ENCODE measurements at places on chromosomes 13 and 19.

GRCh38 chr19:30871979-30872378 is 477.3 kb downstream of the TSHZ3 start:
- no peak for DNase-seq

- no peak for DNase-seq
These were observed 146.2 kb downstream of the GPC6 start for GRCh38 chr13:93372856-93373255.

- no peak for DNase-seq
These were observed 88.8 kb downstream of the ING1 start for GRCh38 chr13:110802260-110802659.

- DNase-seq, result no peak
These were observed 656.0 kb downstream of the GPC5 start for GRCh38 chr13:92054389-92054788.

GRCh38 chr13:70415136-70415535 is 306.9 kb upstream of the KLHL1 start:
- DNase-seq, result no peak

GRCh38 chr19:12364391-12365235 is 870 bp downstream of the ZNF442 start:
- DNase-seq, result no peak

DNA sequence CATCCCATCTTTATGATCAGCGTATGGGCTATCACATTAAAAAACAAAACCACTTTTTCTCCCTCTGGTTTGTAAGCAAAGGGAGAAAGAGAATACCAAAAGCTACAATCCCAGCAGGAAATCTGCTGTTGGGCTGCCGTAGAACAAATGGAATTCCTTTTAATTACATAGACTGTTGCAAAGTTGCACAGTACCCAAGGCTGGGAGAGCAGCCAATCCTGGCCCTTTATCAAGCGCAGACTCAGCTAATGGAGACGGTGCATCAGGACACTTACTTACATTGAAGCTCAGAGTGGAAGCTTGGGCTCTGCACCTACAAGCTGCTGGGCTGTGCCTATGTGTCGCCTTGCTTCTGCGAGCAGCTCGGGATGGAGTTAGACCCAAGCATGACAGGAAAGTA is 15.2 kb downstream of the CCNA1 start:
- DNase-seq, result no peak

DNA sequence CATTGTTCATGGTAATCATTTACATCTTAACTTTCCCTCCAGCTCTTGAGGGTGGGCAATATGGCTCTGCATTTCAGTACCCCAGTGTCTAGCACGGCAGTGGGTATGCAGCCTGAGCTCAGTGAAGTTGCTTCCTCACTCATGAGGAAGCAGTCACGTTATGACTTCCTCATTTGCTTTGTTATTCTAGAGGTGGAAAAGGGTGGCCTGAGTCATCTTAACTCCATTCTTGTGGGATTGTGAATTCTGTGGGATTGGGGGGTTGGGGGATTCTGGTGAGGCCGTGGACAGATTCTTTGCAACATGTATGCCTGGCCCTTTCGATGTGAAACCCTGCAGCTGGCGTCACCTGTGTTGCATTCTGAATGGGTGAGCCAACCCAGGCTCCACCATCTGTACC is 406.7 kb upstream of the ZNF507 start:
- DNase-seq, result no peak

DNA sequence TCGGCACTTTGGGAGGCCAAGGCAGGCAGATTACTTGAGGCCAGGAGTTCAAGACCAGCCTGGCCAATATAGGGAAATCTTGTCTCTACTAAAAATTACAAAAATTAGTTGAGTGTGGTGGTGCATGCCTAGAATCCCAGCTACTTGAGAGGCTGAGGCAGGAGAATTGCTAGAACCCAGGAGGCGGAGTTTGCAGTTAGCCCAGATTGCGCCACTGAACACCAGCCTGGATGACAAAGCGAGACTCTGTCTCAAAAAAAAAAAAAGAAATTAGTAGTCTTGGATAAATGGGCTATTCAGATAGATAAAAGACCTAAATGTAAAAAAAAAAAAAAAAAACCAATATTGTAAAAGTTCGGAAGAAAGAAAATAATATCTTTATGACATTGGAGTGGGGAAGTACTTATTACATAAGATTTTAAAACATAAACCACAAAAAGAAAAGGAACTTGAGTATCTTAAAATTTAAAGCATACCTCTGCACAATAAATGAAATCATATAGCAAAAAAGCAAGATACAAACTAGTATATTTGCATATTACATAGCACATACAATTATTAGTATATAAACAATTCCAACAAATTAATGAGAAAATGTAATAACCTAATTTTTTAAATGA is 26.7 kb upstream of the RNASEH2B start:
- DNase-seq, result no peak

DNA sequence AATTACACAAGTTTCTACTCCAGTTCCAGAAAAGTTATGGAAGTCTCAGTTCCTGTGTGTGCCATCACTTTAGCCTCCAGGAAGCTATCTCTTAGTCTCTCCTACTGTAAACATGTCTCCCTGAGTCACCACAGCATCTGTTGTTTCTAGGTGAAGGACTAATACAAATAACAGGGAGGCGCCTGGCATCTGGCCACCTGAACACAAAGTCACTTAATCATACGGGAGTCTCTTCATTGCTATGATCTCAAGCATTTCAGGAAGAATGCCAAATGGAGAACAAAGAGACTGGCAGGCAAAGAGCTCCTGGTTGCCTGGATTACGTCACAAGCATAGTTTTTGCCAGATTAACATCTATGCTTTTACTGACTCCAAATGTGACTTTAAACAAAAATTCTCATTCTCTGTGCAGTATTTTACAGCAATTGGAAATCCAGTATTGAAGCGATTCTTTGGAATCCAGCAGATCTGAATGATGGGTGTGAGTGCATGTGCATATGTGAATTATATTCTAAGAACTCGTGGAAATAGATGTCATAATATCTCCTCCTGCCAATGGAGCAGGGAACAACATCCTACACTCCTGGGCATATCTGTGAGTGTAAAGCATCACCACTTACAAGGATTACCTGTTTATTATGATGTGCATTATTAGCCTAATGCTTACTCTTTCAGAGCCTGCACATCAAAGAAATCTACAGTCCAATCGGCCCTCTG is 572.8 kb downstream of the PCDH9 start:
- peak; percentile 94 for DNase-seq

DNA sequence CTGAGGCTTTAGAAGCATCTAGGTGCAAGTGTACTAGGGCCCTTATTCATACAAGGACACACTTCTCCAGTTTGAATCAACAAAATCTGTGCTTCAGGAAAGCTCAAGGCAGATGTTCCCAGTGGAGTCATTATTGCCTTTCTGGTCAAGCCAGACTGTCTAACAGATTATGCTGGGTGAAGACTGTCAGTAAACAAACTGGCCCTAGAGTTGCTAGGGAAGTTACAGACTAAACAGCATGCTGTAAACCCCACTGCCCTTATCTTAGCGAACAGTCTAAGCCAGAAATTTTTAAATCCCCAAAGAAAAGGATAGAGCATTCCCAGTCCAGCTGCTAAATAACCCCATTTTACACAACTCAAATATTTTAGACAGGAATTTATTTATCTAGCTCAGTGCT is 1701.3 kb upstream of the PRR20A start:
- no peak for DNase-seq

- no peak for DNase-seq
These were observed 120.7 kb upstream of the SERP2 start for GRCh38 chr13:44252938-44253337.

GRCh38 chr13:107271227-107271626 is 703.3 kb upstream of the ARGLU1 start:
- peak; percentile 37 for DNase-seq

- DNase-seq, result peak; percentile 50
These were observed at the start of gene FREM2 for GRCh38 chr13:38686577-38687245. FREM2 (plus strand) TSS chr13:38687077; CDS start chr13:38687345, 268 bp downstream.

GRCh38 chr13:22929381-22930126 is 251.2 kb upstream of the SGCG start:
- no peak for DNase-seq

All from NCI-H1694 (cell line).